HTR-8/SVneo (cell line): ENCODE measurements at places on chromosomes 1 and 21.

DNA sequence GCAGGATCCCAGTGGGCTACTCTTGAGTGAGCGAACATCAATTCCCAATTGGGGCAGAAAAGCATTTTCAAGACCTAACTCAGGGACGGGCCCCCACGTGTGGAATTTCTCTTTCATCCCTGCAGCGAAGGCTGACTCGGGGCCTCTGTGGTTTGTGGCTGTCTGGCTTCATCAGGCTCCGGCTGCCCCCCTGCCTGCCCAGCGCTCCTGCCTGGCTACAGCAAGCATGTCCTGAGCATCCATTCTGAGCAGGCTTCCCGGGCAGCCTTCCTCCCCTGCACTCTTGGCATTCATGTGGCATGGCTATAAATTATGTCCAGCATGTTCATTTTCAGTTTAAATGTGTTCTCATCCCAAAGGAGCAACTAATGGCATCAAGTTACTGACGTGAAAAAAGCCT, 588.1 kb downstream of the KIF26B start:
- no peak for DNase-seq

GRCh38 chr21:16619281-16619680, 889.5 kb downstream of the USP25 start:
- no peak for DNase-seq

GRCh38 chr21:30216041-30216723, at the start of gene CLDN8:
TSS of gene CLDN8 (minus strand) at chr21:30216097. CDS start at chr21:30215925, 172 bp downstream.
- DNase-seq: no peak

GRCh38 chr21:29022166-29022565, 2.3 kb upstream of the USP16 start:
- no peak for DNase-seq

- no peak for DNase-seq
Measured at GRCh38 chr1:53130878-53131589, 11.4 kb downstream of the SLC1A7 start.

GRCh38 chr21:34826836-34827235, 158.0 kb downstream of the CLIC6 start:
- no peak for DNase-seq

GRCh38 chr21:17495680-17496079, 17.2 kb upstream of the CXADR start:
- DNase-seq: no peak

GRCh38 chr1:161139766-161140165, 7.3 kb upstream of the DEDD start:
- no peak for DNase-seq

DNA sequence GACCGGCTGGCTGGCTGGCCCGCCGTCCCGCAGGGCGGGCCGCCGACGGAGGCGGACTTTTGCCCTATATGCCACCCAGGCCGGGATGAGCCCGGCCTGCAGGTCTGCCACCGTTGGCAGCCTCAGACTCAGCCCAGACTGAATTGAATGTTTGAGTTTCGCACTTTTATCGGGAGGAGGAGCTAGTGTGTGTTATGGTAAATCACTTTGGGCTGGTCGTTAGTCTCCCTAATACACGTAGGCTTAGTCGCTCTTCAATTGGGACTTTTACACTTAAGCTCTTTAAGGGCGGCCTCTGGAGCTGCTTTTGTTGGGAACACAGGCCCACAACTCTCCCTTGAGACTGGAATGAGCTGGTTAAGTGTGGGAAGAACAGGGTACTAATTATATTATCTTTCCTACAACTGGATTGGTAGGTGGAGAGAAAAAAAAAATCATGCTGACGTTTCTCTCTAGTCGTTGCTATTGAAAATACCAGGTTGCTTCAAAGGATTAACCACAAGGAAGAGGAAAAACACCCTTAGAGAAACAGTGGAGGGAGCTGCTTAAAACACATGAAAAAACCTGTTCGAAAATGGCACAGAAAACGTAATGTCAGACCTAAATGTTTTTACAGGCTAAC, 1.4 kb upstream of the IRF2BP2 start:
- DNase-seq: no peak

DNA sequence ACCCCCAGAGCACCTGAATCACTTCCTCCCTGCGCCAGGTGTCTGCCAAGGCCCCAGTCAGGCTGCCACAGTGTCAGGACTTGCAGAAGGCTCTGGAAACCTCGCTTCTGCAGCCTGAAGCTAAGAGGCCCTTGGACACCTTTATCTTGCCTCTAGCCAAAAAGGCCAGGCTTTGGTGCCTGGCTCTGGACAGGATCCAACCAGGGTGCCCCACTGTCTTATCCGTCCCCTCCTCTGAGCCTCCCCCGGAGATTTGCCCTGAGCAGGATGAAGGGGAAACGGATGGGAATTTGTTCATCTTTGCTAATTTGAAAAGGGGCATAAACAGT, 12.8 kb upstream of the CLSTN1 start:
- DNase-seq: no peak

- DNase-seq: no peak
Measured at GRCh38 chr1:73910466-73910865, 287.5 kb downstream of the LRRIQ3 start.

GRCh38 chr1:31745946-31746670, 18.0 kb downstream of the ADGRB2 start:
- no peak for DNase-seq

GRCh38 chr1:210377731-210378333, 49.1 kb downstream of the HHAT start:
- DNase-seq: no peak

DNA sequence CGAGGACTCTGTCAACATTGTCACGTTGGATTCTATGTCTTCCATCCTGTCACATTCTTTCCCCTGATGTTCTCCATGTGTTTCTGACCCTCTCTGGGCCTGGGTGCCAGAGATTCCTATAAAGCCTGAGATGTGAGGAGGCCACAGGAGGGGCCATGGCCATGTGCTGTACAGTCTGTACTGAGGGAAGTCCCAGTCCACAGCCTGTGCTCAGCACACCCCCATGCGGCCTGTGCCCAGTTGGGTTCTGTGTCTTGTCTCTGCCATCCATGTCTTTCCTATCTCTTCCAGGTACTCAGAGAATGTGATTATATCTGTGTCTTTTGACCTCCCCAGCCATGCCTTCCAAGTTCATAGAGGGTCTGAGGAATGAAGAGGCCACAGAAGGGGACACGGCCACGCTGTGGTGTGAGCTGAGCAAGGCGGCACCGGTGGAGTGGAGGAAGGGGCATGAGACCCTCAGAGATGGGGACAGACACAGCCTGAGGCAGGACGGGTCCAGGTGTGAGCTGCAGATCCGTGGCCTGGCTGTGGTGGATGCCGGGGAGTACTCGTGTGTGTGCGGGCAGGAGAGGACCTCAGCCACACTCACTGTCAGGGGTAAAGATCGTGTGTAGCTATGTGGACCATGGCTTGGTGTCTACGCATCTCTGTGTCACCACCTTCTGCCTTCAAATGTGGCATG, 86.1 kb downstream of the OBSCN start:
- no peak for DNase-seq

GRCh38 chr21:43206231-43207042, 37.6 kb downstream of the CRYAA start:
- no peak for DNase-seq

GRCh38 chr1:214974002-214974401, 108.5 kb upstream of the KCNK2 start:
- no peak for DNase-seq

DNA sequence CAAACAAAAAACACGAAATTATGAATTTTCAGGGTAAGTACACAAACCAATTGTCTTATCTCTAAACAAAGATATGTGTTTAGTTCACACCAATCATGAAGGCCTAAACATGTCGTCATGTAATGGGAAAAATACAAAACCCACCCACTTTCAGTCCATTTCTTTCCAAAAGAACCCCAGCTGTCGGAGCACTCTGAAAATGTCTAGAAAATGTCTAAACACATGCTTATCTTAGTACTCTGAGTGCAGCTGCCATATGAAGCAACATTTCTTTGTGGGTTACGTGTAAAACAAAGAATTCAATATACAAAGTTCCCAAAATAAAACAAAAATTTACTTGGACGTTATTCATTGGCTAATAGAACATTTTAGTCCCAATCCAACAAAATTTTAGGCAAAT, 22.7 kb downstream of the SERBP1 start:
- no peak for DNase-seq

- no peak for DNase-seq
Measured at GRCh38 chr1:115714572-115715141, 53.9 kb downstream of the CASQ2 start.

DNA sequence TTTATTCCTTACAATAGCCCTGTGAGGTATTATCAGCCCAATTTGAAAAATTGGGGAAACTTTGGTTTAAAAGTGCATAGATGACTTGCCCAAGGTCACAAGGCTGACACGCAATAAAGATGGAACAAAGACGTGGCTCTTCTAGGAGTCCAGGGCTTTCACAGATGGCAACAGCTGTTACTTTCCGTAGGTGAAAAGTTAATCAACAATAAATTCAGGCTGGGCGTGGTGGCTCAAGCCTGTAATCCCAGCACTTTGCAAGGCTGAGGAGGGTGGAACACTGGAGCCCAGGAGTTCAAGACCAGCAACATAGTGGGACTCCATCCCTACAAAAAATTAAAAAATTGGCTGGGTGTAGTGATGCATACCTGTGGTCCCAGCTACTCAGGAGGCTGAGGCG, 87.8 kb upstream of the ATF3 start:
- no peak for DNase-seq
